MM.1S (cell line): ENCODE measurements at places on chromosomes 1 and 21.
A peak's percentile ranks its signal among the peaks of the same experiment; 100 is the strongest.

- no peak for DNase-seq
Observed at GRCh38 chr1:248818505-248819374, 7.0 kb downstream of the SH3BP5L start.

DNA sequence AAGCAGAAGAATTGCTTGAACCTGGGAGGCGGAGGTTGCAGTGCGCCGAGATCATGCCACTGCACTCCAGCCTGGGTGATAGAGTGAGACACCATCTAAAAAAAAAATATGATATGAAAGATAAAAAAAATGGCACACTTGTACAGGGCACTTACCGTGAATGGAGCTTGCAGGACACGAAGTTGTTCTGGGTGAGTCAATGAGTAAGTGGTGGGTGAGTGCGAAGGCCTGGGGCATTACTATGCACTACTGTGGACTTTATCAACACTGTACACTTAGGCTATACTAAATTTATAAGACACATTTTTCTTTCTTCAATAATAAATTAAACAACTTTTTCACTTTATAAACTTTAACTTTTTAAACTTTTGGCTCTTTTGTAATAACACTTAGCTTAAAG lies 37.0 kb downstream of the TNFRSF8 start:
- no peak for DNase-seq

GRCh38 chr1:30870035-30870434 lies 38.5 kb downstream of the SDC3 start:
- DNase-seq, result no peak

DNA sequence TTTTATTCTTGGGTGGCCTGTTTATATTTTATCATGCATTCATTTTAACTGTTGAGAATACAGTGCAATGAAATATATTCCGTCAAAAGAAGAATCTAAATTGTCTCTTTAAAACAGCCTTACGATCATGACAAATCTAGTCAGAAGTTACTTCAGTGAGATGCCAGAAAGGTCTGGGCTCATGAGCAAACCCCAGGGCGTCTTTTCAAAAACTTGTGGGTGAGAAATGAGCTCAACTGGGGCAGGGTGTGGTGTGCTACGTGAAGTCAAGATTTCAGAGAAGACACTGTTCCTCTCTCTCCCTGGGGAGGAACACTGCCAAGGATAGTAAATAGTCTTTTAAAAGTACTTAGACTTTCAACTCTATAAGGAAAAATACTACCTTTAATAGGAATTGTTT lies 13.4 kb upstream of the UAP1 start:
- DNase-seq, result no peak

DNA sequence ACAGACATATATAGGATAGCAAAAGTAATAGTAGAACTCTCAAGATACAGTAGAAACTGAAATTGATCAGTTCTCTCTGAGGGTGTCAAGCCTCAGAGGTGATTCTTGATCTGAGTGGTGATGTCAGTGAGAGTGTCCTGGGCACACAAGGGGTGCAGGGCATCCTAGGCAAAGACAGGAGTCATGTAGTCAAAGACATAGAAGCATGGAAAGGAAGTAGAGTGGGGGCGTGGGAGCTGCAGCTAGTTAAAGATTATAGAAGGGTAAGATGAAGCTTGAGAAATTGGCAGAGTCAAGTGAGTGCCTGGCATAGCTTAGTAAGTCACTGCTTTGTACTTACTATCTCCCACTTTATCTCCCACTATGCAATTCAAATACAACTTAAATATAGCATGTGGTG lies 22.8 kb downstream of the CDC7 start:
- no peak for DNase-seq

- DNase-seq, result peak; percentile 90
Observed at GRCh38 chr1:58816072-58816746, 32.4 kb upstream of the JUN start.

DNA sequence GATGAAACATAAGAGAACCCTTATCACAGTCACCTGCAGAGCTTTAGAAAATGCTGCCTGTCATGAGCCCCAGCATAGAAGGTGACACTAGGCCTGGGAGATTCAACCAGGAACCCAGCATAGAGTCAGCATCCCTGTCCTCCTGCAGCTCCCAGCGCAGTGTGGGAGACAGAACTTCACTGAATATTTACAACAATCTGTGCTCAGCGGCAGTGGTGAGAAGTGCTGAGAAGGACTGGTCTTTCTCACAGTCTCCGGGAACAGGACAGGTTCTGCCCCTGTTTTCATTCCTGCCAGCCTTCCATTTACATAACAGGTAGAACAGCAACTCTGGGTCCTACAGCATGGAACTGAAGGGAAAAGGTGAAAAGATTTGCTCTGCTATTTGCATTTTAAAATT lies 83.5 kb upstream of the GADD45A start:
- no peak for DNase-seq

GRCh38 chr1:155219592-155220031 lies 11.1 kb downstream of the MTX1 start:
- DNase-seq, result no peak

- DNase-seq, result peak; percentile 78
Observed at GRCh38 chr1:171245458-171246064, 2.7 kb upstream of the FMO1 start.

- DNase-seq, result peak; percentile 31
Observed at GRCh38 chr1:157047062-157047410, 1.5 kb upstream of the ARHGEF11 start.

- DNase-seq, result no peak
Observed at GRCh38 chr1:87733386-87733785, 404.7 kb downstream of the LMO4 start.

- no peak for DNase-seq
Observed at GRCh38 chr1:60036856-60037460, 36.6 kb downstream of the C1orf87 start.

DNA sequence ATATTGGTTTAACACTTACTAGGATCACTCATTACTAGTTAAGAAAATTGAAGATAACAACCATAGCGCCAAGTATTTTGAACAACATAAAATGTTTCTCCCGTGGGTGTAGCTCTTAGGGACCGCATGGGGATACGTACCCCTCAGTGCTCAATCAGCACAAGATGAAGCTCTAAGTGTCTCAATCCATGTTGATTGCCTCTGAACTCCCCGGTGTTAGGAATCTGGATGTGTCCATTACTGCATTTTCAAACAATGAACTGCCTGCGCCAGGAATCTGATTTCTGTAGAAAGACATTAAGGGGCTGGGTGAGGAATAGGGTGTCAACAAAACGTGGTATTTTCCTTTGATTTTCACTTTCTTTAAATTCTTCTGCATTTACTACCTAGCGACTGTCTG lies 100.2 kb downstream of the LMO4 start:
- no peak for DNase-seq

- no peak for DNase-seq
Observed at GRCh38 chr1:178614286-178614685, 101.4 kb downstream of the TEX35 start.

DNA sequence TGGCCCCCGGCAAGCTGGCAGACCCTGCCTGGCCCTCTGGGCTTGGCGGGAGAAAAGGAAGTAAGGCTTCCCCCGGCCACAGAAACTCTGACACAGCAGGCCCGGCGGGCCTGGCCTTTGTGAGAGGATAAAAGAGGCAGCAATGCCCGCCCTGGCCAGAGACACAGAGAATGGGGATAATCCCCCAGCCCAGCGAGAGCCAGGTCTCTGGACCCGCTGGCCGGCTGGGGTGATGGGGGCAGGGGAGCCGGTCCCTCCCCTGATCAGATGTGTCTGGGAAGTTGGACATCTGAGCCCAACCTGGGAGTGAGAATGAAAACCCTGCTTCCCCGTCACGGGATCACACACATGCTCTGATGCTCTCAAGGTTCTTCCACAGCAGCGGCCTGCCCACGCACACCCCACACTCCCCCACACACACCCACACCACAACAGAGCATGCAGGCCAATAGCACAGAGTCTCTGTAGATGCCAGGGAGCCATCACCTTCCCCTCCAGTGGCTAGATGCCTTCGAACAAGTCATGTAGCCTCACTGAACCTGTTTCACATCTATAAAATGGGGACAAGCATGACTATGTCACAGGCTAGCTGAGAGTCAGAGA lies 4.2 kb downstream of the RSPO1 start:
- DNase-seq, result no peak

- DNase-seq, result no peak
Observed at GRCh38 chr1:162389971-162390370, 8.4 kb downstream of the C1orf226 start.

- DNase-seq, result no peak
Observed at GRCh38 chr1:172993640-172994039, 57.1 kb downstream of the TNFSF18 start.

DNA sequence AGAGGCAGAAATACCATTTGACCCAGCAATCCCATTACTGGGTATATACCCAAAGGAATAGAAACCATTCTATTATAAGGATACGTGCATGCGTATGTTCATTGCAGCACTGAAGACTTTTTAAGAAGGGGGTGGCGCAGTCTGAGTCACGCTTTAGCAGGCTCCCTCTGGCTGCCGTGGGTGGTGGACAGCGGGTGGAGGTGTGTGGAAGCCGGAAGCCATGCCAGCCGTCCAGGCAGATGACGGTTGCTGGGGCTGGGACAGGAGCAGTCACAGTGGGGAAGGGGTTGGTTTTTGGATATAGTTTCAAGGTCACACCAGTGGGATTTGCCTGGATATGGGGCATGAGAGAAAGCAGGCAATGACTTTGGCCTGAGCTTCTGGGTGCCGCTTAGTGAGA lies 270.5 kb downstream of the GRIK3 start:
- DNase-seq, result no peak

GRCh38 chr1:241447031-241447644 lies 72.4 kb downstream of the FH start:
- no peak for DNase-seq

DNA sequence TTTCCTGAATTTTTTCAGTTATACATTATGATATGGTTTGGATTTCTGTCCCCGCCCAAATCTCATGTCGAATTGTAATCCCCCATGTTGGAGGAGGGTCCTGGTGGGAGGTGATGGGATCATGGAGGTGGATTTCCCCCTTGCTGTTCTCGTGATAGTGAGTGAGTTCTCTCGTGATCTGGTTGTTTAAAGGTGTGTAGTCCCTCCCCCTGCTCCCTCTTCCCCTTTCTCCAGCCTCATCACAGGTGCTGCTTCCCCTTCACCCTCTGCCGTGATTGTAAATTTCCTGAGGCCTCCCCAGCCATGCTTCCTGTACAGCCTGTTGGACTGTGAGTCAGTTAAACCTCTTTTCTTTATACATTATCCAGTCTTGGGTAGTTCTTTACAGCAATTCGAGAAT lies 93.2 kb upstream of the HNRNPU start:
- no peak for DNase-seq

- no peak for DNase-seq
Observed at GRCh38 chr1:50667272-50667671, 244.0 kb upstream of the DMRTA2 start.

GRCh38 chr1:241888232-241888631 lies 40.2 kb downstream of the EXO1 start:
- no peak for DNase-seq

DNA sequence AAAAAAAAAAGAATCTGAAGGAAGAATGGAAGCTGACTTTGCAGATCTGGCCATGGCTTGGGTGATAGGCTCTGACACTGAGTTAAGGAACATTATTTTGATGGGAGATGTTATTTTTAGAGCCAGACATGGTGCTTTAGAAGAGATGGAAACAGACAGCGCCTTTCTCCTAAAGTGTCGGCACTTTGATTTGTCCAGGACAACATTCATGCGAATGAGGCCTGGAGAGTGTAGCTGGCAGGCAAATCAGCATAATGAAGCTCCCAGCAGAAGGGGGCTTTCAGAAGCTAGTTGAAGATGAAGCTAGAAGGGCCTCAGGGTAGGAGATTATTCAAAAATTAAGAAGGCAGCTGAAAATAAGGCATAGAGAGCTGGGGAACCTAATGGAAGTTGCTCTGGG lies 397.7 kb downstream of the RWDD3 start:
- DNase-seq, result no peak

GRCh38 chr1:23506376-23507107 lies 22.6 kb upstream of the ASAP3 start:
- no peak for DNase-seq

- DNase-seq, result no peak
Observed at GRCh38 chr1:1305300-1306069, 2.2 kb downstream of the ACAP3 start.

GRCh38 chr1:206842854-206843253 lies 22.6 kb upstream of the IL20 start:
- DNase-seq, result no peak

DNA sequence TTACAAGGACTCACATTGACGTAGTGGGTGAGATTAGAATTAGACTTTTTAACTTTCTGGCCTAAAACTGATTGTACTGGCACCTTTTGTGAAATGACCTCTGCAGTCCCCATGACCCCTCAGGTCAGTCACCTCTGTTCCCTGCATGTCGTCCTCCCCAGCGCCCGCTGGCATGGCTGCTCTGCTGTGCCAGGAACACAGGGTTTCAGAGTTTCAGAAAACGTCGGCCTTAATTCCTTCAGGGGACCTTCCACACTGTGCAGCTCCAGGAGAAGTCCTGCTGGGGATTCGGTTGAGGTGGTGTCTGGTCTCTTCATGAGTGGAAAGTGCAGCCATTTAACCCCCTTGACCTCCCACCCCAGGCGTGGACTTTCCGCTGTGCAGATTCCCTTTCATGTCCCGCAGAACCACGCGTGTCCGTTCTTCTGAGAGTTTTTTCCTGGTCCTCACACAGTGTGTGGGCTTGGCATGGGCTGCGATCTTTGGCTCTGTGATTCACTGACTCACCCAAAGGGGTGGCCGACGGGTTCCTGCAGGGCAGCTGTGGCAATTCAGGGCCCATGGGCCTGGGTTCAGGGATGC lies 158.4 kb upstream of the COL6A1 start:
- DNase-seq, result no peak

DNA sequence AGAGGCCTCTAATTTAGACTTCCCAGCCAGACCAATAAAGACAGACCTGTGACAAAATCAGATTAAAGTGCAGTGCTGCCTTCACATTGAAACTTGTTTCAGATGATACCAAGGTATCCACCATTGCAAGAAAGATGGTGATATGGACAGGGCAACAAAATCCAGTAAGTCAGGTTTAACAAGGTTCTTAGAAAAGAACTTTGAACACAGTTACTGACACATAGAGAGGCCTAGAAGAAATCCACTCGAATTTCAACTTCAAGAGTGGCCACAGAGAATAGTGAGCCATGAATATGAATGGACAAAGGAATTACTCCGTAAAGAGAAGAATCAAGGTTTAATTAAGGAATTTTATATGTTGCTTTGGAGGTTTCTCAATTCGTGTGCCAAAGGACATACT lies 230.4 kb downstream of the KCNT2 start:
- no peak for DNase-seq

- DNase-seq, result peak; percentile 10
Observed at GRCh38 chr1:227190321-227190720, 128.0 kb downstream of the CDC42BPA start.
